ENCODE measurements at places on chromosomes 3 and 15.

DNA sequence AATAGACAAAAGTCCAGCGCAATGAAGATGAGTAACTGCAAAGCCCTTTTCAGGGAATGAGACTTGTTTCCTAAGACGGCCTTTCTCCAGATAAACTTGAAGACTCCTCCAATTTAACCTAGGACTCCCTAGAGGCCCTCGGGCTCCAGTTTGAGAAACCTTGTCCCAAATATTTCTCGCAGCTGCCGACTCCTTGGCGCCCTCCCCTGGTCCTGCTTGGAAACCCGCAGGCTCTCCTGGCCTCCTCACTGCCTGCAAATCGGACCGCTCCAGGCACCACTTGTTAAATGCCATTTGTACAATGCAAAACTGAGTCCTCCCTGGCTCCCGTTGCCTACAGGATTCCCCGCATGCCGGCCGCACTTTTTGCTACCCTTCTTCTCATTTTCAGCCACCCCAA, 36.8 kb downstream of the MUC4 start:
- no peak for DNase-seq

DNA sequence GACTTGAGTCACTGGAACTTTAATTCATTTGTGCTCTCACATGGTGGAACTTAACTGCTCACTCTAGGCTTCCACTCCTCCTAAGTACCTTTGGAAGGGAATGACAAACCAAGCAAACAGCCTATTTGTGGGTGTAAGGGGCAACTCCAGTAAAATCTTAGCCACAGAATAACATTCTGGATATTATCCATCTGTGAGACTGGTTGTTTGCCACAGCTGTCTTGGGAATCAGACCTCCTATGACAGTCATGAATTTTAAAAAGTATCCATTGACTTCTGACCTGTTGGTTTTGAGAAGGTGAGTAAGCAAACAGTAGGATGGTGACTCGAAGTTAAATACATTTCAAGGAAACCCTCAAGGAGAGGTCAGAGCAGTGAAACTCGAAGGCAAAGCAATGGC, 147.3 kb upstream of the CDIN1 start:
- DNase-seq = no peak

DNA sequence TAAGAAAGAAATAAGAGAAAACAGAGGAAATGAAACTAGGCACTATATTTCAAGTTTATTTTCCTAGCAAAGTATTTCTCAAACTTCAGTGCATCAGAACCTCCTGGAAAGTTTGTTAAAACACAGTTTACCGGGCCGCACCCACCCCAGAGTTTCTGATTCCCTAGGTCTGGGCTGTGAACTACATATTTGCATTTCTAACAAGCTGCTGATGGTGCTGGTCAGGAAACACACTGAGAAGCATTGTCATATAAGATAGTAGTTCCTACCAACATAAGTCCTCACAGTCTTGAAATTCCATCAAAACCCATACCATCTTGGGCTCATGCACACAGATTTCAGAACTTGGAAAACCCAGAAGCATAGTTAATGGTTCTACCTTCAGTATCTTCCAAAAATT, 8.3 kb downstream of the SLC9A9 start:
- DNase-seq = no peak

DNA sequence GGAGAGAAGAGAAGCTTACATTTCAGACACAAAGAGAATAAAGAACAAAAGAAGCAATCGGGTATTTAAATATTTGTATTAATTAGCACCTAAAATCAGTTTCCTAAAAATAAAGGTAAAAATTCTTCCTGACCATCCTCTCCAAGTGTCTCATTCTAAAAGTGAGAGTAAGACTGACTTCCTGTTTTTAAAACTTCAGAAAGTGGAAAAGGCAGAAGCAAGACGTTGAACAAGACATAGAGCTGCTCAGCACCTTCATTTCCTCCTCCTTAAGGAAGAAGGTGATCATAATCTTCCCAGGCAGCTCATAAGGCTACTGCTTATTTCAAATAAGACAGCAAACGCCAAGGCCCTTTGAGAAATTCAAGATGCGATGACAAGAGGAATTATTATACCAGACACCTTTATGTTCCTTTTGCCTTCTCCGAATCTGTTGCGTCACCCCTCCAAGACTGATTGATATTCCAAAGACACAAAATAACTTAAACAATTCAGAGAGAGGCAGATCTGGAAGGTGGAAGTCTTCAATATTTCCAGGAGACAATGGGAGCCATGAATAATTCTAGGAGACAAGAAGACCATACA, 238.8 kb upstream of the TLE3 start:
- DNase-seq = no peak

DNA sequence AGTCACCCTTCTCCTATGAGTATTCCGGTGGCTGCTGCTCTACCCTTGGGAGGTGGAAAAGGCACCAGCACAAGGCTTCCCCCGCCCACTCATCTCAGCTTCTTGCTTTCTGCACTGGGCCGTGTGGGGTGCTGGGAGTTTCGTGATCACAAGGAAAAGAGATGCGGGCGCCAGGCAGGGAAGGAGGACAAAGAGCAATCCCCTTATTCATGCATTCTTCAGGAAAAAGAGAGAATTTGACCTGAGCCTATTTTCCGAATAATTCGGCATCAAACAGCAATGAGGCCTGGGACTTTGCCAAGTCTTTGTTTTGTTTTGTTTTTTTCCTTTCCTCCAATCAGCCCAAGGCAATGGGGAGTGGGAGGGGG, 102.2 kb upstream of the LPP start:
- DNase-seq = no peak

DNA sequence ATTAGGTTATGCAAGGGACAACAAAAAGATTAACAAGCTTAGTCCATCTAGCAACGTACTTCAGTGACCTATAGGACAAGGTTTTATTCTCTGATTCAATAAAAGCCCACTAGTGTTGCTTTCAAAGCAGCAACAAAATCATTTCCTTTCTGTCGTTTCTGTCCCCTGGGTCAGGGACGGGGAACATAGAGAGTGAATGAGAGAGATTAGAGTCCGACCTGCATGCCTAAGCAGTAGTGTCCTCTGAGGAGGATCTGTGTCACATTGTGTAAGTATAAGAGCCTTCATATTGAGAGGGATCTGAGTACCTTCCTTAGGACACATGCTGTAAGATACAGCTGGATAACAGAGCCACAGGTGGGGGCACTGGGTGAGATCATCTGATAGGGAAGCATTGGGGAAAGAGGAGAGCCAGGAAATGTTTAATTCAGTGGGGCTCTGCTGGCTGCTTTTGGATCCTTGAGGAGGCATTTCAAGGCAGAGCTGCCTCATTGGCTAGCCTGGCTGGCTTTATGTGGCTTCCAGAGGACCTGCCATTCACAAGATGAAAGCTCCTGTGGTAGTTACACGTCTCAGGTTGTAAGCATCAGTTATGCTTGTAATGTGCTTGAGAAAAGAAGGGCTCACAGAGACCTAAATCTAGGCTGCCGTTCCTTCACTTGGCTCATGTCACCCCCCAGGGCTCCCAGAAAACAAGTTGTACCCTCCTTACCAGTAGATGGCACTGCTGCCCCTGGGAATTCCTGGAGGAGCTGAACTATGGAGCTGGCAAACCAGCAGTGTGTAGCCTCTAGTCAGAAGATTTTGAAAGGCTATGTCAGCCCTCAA, 2.7 kb downstream of the TMEM108 start:
- peak; percentile 61 for DNase-seq

DNA sequence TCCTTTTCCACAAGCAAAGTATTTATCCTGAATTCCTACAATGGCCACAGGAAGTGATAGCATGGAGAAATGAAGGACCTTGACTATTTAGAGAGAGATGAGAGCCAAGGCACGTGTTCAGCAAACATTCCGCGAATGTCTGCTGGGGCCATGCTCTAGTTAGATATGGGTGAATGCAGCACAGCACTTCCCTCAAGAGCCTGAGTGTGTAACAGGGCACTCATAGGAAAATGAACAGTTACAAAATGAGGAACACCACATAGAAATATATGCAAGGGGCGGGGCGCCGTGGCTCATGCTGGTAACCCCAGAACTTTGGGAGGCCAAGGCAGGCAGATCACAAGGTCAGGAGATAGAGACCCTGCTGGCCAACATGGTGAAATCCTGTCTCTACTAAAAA, 406.9 kb downstream of the NR2F2 start:
- DNase-seq = no peak

DNA sequence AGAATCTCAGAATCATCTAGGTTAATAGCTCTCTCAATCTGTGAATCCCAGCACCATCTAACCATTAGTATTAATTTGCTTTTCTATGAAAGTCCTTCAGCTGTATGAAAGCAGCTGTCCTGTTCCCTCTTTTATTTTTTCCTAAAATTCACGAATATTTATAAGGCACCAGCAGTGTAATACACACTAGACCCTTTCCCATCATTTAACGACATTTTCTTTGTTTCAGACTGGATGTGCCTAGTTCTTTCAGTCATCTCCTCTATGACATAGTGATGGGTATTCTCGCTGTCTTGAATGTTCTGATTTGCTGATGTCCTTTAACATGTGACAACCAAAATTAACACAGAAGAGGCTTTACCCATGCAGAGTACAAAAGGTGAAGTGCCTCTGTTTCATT, 48.9 kb upstream of the ATP10A start:
- no peak for DNase-seq

DNA sequence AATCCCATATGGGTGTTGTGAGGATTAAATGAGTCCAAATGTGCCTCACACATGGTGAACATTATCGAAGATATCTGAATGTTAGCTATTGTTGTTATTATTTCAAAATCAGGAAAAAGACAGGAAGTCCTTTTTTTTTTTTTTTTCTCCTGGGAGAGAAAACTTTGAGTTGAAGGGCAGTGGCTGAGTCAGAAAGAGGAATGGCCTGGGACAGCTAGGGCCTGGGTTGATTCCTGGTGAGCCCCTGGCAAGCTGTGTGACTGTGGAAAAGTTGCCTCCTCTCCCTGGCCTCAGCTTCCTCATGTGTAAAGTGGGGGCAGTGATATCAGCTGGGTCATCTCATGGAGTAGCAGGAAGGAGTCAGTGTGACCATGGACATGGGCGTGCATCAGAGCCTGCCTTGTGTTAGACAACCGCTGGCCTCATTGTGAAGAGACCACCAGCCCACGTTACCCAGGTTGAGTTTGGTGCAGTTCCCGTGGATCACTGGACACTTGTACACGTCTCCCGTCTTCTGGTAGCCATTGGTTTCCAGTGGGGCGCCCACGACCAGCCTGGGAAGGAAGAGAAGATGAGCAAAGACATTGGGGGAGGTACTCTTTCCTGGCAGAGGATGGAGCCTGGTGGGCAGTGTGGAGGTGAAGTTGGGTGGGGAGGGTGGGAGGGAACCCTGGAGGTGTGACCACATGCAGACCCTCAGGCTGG, 63.1 kb downstream of the ITGA11 start:
- no peak for DNase-seq

GRCh38 chr3:129532261-129532660, 3.8 kb downstream of the RHO start:
- no peak for DNase-seq

DNA sequence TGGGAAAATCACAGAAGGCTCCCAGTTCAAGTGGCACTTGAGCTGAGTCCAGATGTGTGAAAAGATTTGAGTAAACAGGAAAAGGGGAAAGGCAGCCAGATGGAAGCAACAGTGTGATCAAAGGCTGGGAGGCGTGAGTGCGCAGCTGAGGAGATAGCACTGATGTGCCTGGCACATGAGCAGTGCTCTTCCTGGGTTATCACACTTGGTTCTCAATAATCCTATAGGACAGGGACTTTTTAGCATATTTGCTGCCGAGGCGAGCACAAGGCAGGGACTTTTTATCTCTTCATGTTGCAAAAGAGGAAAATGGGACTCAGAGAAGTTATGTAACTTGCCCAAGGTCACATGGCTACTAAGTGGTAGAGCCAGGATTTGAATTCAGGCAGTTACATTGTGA, 39.6 kb downstream of the CORO2B start:
- DNase-seq = no peak

GRCh38 chr3:21752749-21753347, 1.8 kb upstream of the ZNF385D start:
- no peak for DNase-seq
